ENCODE measurements at places on chromosomes 13 and 19.

GRCh38 chr19:53879140-53880081 is 2.6 kb upstream of the PRKCG start:
- DNase-seq = peak; percentile 98

DNA sequence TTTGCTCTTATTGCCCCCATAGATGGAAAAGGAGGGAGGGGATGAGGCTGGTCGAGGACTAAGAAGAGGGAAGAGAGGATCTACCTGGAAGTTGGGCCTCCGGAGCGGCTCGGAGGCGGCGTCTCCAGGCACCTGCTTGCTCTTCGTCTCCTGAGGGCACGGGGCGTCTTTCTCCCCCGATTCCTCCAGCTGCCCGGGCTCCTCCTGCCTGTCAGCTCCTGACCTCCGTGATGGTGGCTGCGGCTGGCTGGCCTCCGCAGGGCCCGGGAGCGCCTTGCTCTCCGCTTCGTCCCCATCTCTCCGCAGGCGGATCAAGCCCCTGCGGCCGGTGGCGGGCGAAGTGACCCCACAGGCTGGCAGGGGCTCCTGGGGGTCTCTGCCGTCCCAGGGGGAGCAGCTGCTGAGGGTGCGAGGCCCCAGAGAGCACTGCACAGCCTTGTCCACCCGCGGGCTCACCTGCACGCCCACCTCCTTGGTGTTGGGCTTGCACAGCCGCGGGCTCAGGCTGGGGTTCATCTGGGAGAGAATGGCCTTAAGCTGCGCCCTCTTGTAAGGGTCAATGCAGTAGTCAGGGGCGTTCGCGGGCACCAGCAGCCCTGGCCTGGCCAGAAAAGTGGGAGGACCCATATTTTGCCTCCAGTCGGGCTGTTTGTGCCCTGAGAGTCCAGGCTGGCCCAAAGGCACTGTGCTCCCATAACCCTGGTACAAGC is 3.8 kb downstream of the ZAR1L start:
- DNase-seq = no peak

DNA sequence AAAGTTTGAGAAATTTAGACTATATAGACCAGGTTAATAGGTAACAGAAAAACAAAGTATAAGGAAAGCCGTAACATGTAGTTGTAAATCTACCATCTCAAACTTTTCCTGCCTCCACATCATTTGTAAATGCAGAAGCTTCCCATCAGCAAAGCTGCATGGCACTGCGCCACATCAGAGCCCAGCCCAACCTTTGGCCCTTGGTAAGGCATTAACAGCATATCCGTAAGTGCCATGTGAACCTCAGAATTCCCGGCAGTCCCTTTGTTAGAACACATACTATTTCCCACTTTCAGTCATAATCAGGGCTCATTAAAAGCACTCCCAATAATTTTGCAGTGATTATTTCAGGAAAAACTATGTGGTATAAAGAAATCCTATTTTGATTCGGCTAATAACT is 51.6 kb downstream of the MPHOSPH8 start:
- DNase-seq = peak; percentile 42

DNA sequence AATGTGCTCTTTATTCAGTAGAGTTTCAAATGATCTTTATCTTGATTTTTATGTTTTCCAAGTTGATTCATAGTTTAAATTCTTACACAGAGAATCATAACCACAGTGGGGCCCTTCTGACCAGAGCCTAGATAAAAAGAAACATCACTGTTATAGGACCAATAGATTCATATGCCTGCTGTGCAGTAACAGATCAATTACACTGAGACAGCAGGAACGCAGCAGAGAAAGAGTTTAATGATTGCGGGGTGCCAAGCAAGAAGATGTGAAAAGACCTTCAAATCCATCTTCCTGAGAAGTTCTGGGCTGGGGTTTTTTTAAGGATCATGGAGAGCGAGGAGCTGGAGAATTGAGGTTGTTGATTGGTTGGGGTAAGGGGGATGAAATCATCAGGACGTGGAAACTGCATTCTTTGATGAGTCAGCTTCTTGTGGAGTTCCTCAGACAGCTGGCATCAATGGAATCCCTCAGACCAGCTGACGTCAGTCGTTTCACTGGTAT is 346.6 kb downstream of the TBC1D4 start:
- no peak for DNase-seq

GRCh38 chr19:5017235-5017634 is 48.3 kb downstream of the KDM4B start:
- no peak for DNase-seq

DNA sequence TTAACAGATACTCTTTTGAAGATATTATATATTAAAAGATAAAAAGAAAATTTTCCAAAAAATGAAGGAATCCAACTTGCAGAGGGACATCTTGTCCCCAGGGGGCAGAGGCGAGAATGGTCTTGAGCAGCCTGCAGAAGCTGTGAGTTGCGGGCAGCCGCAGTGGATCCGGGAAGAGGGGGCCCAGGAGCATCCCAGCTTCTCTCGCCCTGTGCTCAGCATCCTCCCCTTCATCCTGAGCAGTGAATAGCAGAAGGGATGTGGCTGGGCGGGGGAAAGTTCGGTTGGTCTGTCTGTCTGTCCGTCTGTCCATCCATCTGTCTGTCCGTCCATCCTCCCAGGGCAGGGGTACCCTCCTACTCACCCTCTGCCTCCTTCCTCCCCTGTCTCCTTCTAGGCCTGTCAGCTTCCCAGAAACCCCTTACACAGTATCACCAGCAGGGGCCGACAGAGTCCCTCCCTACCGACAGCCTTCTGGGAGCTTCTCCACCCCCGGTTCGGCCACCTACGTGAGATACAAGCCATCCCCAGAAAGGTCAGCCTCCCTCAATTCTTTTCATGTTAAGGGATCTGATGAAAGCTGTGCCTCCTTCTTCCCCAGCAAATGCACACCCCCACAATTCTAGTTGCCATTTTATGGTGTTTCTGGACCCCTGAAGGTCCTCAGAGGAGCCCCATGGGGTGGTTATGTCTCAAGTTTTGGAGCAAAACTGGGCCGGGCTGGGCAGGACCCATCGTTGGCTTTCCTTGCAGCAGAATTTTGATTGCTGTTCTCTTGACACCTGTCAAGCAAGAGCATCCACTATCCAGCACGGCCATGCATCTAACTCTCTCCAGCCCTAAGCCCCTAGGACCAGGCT is 81.6 kb downstream of the DPF1 start:
- peak; percentile 92 for DNase-seq

GRCh38 chr19:18594824-18595373 is 6.3 kb downstream of the REX1BD start:
- DNase-seq = no peak

DNA sequence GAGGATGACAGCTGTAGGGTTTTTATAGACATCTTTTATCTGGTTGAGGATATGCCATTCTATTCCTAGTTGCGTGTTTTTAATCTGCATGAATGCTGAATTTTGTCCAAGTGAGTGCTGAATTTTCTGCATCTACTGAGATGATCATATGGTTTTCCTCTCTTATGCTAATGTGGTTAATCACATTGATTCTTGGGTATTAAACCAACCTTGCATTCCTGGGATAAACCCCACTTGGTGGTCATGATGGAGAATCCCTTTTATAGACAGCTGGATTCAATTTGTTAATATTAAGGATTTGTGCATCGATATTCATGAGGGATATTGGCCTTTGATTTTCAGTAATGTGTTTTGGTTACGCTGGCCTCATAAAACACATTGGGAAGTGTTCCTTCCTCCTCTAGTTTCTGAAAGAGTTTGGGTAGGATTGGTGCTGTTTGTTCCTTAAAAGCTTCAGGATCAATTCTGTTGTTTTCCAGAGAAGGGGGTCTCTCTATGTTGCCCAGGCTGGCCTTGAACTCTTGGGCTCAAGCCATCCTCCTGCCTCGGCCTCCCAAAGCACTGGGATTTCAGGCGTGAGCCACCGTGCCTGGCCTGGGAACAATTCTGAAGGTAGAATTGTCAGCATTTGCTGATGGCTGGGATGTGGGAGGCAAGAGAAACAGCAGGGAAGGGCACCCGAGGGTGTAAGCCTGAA is 7.3 kb upstream of the LINGO3 start:
- DNase-seq = no peak

- no peak for DNase-seq
These were observed 216.4 kb downstream of the PCDH9 start for GRCh38 chr13:67013709-67014108.
